ENCODE measurements at places on chromosomes 4 and X.
A peak's percentile ranks its signal among the peaks of the same experiment; 100 is the strongest.

- DNase-seq, result no peak
Measured at GRCh38 chr4:54107951-54108748, 8.2 kb downstream of the GSX2 start.

GRCh38 chrX:71067089-71067488 lies 1.0 kb downstream of the SNX12 start:
- no peak for DNase-seq

- no peak for DNase-seq
Measured at GRCh38 chr4:114607056-114607455, 8.4 kb downstream of the UGT8 start.

DNA sequence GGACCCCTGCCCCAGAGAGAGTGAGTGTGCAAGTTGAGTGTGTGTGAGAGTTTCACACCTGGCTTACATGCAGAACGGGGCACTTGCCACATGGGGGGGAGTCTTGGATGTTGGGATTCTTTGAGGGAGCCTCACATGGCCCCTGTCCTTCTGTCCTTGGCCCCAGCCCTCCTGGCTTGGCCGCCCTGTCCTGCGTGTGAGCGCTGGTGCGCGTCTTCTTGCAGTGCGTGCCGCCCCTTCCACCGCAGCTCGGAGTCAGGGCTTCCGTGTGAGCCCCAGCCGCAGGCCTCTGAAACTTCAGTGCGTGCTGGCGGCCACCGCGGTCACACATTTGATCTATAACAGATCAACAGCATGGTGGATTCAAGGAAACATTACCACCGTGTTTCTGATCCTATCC lies 30.1 kb upstream of the HGFAC start:
- DNase-seq, result no peak

DNA sequence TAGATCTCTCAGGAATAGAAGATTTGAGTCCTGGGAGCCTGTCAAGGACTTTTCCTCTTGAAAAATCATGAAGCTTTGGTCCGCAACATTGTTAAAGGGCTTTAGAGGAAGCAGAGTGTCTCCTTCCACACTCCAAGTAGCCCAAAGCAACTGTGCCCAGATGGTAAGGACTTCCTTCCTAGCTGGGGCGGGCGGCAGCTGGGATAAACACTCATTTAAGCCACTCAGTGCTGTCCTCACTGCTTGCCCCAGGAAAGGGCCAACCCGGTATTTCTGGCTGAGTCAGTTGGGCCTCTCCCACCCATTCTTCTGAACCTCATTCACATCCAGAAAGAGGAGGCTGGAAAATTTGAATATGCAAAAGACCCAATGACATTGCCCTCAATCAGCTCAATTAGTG lies 144.3 kb downstream of the CHIC2 start:
- no peak for DNase-seq

DNA sequence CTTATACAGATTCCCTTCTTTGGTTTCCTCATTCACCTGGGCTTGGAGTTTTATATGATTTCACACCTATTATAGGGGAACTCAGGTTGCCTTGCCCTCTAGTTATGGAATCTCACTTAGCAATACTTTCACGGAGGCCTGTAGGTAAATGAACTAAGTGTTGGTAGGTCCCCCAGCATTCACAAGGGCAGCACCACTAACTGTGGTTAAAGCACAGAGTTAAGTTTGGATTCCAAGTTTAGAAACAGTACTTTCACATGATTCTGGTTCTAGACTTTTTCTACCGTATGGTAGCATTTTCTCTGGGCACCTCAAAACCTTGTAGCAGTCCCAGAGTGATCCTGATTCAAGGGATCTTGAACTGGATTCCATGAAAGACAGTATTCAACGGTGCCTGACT lies 46.4 kb downstream of the SH2D1A start:
- no peak for DNase-seq

GRCh38 chr4:72022553-72022952 lies 9.2 kb upstream of the NPFFR2 start:
- DNase-seq, result no peak

DNA sequence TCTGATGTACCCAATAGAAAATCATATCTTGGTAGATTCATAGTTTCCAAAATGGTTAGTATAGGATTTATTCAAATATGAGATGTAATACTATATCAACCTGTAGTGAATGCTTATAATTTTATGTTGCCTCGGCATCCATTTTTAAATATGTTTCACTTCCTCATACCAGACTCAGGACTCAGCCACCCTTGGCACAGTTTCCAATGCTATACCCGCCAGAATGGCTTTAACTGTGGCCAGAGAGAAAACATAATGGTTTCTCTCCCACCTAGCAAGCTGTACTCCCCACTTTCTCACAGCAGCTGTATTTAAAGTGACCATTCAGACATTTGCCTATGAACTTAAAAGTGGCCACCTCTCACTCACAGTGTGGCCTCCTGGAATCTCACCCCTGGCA lies 466.6 kb upstream of the PABPC4L start:
- DNase-seq, result no peak

- no peak for DNase-seq
Measured at GRCh38 chr4:4564522-4564921, 22.7 kb upstream of the STX18 start.

GRCh38 chr4:159079074-159079473 lies 23.8 kb upstream of the RAPGEF2 start:
- DNase-seq, result no peak

- no peak for DNase-seq
Measured at GRCh38 chr4:86927843-86928395, 6.9 kb upstream of the AFF1 start.

DNA sequence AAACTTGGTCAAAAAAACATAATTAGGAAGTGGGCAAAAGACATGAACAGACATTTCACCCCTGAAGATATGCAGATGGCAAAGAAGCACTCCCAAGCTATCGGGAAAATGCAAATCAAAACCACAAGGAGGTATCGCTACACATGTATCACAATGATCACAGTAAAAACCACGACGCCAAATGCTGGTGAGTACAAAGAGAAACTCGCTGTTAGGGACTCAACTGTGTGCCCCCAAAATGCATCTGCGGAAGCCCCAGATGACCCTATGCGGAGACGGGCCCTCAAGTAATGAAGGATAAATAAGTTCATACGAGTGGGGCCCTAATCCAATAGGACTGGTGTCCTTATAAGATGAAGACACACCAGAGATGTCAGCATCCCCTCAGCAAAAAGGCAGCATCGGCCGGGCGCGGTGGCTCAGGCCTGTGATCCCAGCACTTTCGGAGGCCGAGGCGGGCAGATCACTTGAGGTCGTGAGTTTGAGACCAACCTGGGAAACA lies 10.2 kb downstream of the GAK start:
- DNase-seq, result no peak

DNA sequence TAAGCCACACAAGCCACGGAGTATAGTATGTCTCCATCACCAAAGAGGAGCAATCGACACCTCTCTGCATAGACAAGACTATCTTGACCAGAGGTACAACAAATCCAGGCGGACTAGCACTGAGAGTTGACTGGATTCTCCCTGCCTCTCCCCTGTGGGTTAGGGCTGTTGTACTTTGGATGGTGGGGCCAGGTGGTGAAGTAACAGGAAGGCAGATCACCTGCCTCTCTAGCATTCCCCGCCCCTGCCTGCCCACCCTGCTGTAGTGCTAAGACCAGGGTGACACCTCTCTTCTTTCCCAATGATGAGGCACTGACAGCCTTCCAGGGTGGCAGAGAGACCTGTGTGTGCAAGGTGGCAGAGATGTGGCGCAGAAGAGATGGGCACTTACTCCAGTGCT lies 47.5 kb upstream of the TRIM2 start:
- no peak for DNase-seq

DNA sequence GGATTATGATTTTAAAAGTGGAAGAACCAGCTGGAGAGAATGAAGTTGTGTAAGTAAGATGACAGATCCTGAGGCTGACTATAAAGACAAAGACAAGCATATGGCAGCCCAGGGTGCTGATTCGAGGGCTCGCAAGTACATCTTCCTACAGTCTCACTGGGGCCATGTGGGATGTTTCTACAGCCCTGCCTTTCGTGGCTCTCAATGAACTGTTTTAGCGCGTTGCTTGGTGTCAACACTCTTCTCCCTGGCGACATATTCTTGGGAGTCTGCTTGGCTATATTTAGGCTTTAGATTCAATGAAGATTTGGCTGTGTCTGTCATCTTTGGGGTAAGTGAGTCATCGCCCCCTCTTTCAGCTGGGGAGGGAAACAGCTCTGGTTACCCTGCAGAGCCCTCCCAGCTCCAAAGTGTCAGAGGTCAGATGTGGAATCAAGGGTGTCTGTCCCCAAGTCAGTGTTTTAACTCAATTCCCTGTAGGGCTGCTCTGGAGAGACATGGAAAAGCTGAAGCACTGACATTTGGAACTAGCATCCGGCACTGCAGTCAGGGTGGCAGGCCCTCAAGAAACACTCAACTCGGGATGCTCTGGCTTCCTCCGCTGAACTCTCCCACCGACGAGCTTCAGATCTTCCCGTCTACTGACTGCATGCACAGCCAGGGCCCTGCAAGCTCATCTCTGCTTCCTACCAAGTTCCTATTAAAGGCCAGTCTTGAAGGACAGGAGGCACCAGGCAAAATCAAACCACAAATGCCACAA lies 65.7 kb downstream of the GATB start:
- DNase-seq, result no peak

- no peak for DNase-seq
Measured at GRCh38 chr4:170088716-170089115, 1.0 kb downstream of the AADAT start.

GRCh38 chr4:5423670-5424069 lies 284.7 kb downstream of the EVC2 start:
- DNase-seq, result no peak

DNA sequence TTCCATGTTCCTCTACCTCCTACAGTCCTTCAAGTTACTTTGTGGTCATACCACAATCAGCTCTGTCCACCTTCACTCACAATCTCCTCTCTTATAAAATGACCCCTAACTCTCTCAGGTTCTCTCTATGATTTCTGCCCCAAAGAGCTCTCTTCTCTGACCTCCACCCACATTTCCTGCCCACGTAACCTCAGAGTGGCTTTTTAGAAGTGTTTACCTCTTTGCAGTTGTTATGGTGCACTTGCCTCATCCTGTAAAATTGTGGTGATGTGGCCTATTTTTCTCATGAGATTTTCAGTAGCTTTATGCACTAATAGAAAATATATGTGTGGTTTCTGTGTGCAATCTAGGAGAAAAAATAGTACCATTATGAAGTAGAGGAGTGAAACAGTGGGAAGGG lies 215.8 kb downstream of the PACRGL start:
- peak; percentile 16 for DNase-seq

DNA sequence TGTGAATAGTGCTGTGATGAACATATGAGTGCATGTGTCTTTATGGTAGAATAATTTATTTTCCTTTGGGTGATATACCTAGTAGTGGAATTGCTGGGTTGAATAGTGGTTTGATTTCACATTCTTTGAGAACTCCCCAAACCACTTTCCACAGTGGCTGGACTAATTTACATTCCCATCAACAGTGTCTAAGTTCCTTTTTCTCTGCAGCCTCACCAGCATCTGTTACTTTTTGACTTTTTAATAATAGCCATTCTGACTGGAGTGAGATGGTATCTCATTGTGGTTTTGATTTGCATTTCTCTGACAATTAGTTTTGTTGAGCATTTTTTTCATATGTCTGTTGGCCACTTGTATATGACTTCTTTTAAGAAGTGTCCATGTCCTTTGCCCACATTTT lies 29.1 kb downstream of the JADE3 start:
- DNase-seq, result no peak

GRCh38 chr4:7960790-7961655 lies 21.4 kb upstream of the AFAP1 start:
- DNase-seq, result peak; percentile 52

DNA sequence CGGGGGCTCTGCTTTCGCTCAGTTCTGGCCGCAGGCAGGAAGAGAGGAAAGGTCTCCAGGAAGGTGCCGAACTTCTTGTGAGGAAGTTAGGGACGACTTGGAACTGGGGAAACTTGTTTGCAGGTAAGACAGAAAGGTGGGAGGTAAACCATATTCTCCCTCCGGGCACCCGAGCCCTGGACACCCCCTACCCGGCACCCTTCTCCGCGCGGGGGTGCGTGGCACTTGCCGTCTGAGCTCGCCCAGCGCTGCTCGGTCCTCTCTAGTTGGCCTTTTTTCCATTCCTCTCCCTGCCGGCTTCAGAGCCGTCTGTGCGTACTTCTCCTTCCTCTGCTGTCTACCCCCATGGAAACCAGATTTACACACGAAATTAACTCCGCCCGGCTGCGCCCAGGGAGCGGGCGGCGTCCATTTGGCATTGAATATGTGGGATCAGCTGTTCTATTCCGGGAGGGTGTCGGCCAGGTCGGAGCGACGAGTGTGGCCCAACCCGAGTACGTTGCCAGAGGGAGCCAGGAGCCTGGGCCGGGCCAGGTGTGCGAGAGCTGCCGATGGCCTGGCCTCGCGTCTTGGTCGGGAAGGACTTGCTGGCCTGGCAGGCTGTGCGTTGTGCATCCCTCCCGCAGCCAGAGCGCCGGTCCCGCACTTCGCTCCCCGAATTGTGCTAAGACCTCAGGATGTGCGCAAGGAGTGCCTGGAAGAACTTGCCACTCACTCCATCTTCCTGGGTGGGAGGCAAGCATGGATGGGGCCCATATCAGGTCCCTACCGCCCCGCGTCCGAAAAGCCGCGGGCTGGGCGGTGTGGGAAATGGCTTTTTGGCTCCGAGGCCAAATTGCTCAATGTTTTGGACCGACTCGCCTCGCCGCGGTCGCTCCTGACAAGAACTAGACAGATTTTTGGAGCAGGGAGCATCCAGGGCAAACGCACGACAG lies 1.7 kb downstream of the PDGFRA start:
- no peak for DNase-seq

- DNase-seq, result no peak
Measured at GRCh38 chrX:20352935-20353336, 86.2 kb upstream of the RPS6KA3 start.

GRCh38 chr4:41399231-41399630 lies 138.7 kb upstream of the LIMCH1 start:
- DNase-seq, result no peak

- no peak for DNase-seq
Measured at GRCh38 chrX:10932842-10933440, 178.2 kb upstream of the HCCS start.

DNA sequence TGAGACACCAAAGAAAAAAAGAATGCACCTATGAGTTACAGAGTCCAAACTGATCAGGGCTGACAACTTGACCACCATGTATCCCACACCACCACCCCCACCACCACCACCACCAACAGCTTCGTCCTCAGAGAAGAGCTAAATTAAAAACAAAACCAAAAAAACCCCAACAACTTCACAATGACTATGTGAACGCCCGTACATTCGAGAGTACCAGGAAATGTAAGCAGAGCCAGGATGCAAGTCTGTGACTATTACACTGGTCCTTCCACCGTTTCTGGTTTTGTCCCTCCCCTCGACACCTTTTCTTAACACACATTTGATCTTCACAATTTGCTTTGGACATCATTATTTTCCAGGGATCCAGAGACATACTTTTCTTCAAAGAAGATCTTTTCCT lies 51.0 kb downstream of the WFS1 start:
- no peak for DNase-seq

- DNase-seq, result no peak
Measured at GRCh38 chr4:145375416-145375815, 106.2 kb upstream of the SMAD1 start.
